ENCODE measurements at places on chromosomes 12 and 14. TPM values are rescaled to one million over a fixed set of nuclear protein-coding genes. Genes with fewer than 3 reads are reported as not detected.

- no peaks in the 10 kb centered on the region for H3K36me3 ChIP-seq
- no peak for DNase-seq
- H3K4me3 ChIP-seq: no peak overlapping the region
- H3K4me1 ChIP-seq: peaks cover 45% of the 10 kb centered on the region
These were observed 109.1 kb upstream of the MAX start for GRCh38 chr14:65211341-65211987.

DNA sequence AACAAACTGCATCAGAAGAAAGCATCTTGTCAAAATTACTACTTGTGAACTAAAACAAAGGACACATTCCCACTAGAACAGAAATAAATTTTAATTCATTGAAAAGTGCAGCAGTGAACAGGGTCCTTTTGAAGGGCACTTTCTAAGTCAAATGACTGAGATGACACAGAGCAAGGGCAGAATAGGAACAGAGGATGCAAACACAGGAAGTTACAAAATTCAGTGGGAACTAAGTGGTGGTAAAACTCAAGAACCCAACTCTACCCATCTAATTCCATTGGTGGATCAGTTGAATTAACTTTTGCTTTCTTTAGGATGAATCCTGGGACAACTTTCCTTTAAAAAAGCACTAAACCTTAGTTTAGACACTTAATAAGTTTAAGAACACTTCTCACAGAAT is 45.8 kb downstream of the GNS start:
- no peak overlapping the region for H3K4me3 ChIP-seq
- peaks cover 30% of the 10 kb centered on the region for H3K36me3 ChIP-seq
- H3K27me3 ChIP-seq: no peaks in the 10 kb centered on the region
- H3K4me1 ChIP-seq: peaks cover 3% of the 10 kb centered on the region

DNA sequence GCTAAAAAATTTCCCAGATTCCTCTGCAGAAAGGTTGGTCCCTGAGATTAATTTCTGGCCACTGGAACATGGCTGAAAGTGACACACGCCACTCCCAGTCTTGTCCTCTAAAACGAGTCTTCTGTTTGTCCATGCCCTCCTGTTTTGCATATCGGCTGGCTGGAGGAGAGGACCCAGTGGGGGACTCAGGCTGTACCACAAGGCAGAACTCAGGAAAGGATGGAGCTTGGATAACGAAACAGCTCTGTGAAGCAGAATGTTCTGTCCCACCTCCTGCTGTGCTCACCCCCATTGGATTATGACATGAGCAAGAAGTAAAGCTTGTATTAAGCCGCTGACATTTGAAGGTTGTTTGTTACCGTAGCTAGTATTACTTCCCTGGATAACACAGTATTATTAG is 856.2 kb downstream of the BCL11B start:
- no peak overlapping the region for H3K27ac ChIP-seq
- no peaks in the 10 kb centered on the region for H3K36me3 ChIP-seq
- no peaks in the 10 kb centered on the region for H3K27me3 ChIP-seq
- DNase-seq: no peak
- no peak overlapping the region for H3K4me3 ChIP-seq

GRCh38 chr12:22880807-22881206 is 255.8 kb downstream of the ETNK1 start:
- H3K4me3 ChIP-seq: no peak overlapping the region
- H3K36me3 ChIP-seq: no peaks in the 10 kb centered on the region
- H3K27me3 ChIP-seq: no peaks in the 10 kb centered on the region
- no peaks in the 10 kb centered on the region for H3K4me1 ChIP-seq
- DNase-seq: no peak

GRCh38 chr14:66066981-66067776 is 419.0 kb upstream of the CCDC196 start:
- no peaks in the 10 kb centered on the region for H3K27me3 ChIP-seq
- H3K27ac ChIP-seq: no peak overlapping the region
- no peak overlapping the region for H3K4me3 ChIP-seq
- H3K4me1 ChIP-seq: peaks cover 4% of the 10 kb centered on the region
- DNase-seq: no peak
- no peaks in the 10 kb centered on the region for H3K36me3 ChIP-seq

DNA sequence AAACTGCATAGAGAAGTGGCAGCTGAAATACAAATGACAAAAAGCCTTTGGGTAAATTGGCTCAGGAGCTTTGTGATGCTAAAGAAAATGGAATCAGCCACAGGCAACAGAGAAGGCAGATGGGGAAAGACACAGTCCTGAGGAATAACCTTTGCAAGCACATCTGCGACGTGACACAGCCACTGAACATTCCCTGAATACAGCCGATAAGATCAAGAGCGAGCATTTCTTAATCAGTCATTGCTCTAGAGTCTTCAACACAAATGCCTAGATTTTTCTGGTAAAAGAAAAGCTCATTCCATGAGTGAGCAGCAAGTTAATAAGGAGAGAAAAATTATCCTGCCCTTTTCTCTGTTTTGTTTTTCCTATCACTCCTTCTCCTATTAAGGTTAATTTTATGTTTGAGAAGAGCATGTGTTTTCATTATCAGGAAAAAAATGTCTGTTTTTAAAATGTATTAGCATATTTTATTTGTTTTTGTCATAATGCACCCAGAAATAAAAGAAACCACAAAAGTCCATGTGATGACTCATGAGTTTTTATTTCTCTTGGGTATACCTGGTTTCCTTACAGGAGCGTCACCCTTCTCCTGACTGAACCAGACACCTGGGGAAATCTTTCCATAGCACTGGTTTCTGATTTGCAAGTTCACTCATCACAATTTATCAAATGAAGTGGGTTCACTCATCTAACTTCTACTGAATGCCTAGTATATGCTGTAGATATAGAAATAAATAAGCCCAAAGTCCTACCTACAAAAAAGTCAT is 45.4 kb upstream of the PCED1B start:
- no peak overlapping the region for H3K27ac ChIP-seq
- DNase-seq: no peak
- peaks cover 2% of the 10 kb centered on the region for H3K4me1 ChIP-seq
- H3K36me3 ChIP-seq: no peaks in the 10 kb centered on the region
- no peaks in the 10 kb centered on the region for H3K27me3 ChIP-seq
- no peak overlapping the region for H3K4me3 ChIP-seq

DNA sequence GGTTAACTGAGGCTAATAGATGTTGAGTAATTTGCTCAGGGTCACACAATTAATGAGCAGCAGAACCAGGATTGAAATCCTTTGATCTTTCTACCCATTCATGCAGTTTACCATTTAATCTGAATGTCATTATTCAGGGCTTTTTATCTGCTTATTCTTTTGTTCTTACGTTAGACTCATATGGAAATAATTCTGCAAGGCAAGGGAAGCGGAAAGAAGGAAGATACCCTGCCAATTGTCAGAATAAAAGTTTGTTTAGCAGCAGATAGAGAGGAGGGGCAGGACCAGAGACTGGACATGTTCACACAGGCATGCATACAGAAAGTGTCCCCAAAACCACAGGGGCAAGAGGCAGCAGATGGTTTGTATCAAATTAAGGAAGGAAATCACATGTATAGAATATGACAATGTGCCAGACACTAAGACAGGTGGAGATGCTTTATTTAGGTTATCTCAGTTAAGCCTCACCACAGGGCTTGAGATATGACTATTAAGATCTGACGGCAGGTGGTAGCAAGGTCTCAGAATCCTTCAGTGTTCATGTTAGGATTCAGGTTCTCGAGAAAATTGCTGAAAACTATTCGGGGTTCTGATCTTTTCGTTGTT is 29.8 kb downstream of the BRMS1L start:
- no peaks in the 10 kb centered on the region for H3K4me1 ChIP-seq
- H3K36me3 ChIP-seq: peaks cover 15% of the 10 kb centered on the region
- H3K27me3 ChIP-seq: no peaks in the 10 kb centered on the region

- H3K27ac ChIP-seq: no peak overlapping the region
- no peak overlapping the region for H3K4me3 ChIP-seq
- no peaks in the 10 kb centered on the region for H3K36me3 ChIP-seq
- no peak for DNase-seq
These were observed 54.7 kb upstream of the CLMN start for GRCh38 chr14:95374239-95374997.

DNA sequence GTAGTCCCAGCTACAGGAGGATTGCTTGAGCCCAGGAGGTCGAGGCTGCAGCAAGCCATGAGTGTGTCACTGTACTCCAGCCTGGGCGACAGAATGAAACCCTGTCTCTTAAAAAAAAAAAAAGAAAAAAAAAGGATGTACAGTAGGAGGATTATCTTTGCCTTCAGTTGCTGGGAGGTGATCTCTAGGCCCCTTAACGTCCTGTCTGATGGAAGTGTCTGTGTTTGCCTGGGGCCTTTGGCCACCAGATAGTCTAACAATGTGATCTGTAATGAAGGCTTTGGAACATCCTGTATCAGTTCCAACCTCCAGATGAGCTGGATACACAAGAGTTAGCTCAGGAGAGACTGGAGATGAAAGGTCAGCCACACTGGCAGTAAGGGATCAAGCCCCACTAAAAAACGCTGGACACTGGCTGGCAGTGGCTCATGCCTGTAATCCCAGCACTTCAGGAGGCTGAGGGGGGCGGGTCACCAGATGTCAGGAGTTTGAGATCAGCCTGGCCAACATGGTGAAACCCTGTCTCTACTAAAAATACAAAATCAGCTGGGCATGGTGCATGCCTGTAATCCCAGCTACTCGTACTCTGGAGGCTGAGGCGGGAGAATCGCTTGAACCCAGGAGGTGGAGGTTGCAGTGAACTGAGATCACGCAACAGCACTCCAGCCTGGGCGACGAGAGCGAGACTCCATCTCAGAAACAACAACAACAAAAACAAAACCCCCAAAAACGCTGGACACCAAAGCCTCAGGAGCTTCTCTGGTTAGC is 19.0 kb upstream of the HNF1A start:
- no peaks in the 10 kb centered on the region for H3K27me3 ChIP-seq
- H3K4me3 ChIP-seq: no peak overlapping the region
- H3K4me1 ChIP-seq: peaks cover 14% of the 10 kb centered on the region
- no peaks in the 10 kb centered on the region for H3K36me3 ChIP-seq

DNA sequence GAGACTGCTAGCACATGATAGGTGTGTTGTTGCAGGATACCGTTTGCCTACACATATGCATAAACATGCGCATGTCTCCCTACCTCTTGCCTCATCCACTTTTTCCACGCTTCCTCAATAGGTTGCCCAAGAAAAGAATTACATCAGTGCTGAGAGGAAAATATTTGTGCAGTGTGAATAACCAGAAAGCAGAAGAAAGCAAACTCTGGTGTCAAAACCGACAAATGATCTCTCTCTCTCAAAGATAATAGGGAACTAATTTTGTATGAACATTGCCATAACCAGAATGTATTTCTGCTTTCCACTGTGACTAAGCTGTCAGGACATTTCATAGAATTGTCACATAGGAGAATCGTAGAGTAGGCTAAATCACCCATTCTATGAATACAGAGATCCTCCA is 1.3 kb downstream of the CLEC7A start:
- peaks cover 4% of the 10 kb centered on the region for H3K4me1 ChIP-seq
- H3K36me3 ChIP-seq: no peaks in the 10 kb centered on the region

Gene CCDC91
- total RNA-seq: 52.9 TPM

Gene OTUB2
- not detected for total RNA-seq

Gene PLEKHG7
- total RNA-seq: not detected

Data from CD4-positive, alpha-beta T cell (primary cell).